ENCODE measurements at places on chromosomes 2 and 18.

- no peak for DNase-seq
Observed at GRCh38 chr2:196468394-196468793, 171.1 kb upstream of the CCDC150 start.

DNA sequence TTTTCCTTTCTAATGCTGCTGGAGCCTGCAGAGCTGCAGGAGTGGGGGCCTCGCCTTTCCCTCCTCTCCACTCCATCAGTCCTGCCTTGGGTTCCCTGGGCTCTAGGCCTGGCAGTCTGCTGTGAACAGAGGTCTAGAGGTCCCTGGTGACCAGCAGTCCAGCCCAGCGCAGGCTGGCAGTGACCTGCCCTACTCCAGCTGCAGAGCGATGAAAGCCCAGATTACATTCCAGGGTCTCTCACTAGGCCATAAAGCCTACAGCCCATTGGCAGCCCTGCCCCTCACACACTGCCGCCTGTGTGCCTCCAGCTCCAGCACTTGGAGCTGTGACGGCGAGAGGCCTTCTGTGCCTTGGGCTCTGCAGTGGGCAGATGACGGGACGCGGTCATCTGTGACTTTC is 14.8 kb upstream of the MAL start:
- DNase-seq: peak; percentile 19

- DNase-seq: no peak
Observed at GRCh38 chr2:174059178-174059883, 94.2 kb upstream of the SP3 start.

- no peak for DNase-seq
Observed at GRCh38 chr2:47402555-47402804, 476 bp upstream of the MSH2 start.

- no peak for DNase-seq
Observed at GRCh38 chr2:37447446-37447845, 103.0 kb downstream of the QPCT start.

DNA sequence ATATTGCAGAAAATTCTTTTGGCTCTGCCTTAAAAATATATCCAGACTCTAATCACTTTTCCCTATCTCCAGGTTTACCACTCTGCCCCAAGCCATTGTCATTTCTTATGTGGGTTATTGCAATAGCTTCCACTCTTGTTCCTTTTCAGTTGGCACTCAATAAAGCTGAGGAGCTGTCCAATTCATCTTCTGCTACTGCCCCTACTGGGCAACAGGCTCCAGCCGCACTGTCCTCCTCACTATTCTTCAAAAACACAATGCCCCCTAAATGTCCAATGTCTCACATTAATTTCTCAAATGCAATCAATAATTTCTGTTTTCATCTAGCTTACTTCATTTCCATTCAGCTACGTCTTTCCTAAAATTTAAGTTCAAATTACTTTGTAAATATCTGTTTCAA is 1262.5 kb upstream of the CDH2 start:
- DNase-seq: no peak

GRCh38 chr2:4445821-4446220 is 742.4 kb downstream of the DCDC2C start:
- no peak for DNase-seq

DNA sequence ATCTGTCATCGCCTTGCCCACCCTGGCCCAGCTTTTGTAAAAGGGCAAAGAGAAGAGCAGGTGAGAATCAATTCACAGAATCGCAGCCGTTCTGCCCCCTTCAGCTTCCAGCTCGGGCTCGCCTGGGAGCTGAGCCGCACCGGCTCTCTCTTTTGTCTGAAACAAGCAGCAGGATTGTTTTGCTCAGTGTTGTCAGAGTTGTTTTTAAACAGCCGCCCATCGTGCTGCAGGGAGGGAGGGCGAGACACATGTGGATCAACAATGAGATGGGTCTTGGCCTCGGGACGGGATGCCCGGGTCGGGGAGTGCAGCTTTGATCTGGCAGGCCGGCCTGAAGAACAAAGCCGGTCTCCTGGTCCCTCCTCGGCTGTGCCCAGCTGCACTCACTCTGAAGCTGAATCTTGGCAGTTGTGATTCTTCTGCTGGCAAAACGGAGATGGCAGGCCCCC is 39.7 kb upstream of the HDAC4 start:
- no peak for DNase-seq

DNA sequence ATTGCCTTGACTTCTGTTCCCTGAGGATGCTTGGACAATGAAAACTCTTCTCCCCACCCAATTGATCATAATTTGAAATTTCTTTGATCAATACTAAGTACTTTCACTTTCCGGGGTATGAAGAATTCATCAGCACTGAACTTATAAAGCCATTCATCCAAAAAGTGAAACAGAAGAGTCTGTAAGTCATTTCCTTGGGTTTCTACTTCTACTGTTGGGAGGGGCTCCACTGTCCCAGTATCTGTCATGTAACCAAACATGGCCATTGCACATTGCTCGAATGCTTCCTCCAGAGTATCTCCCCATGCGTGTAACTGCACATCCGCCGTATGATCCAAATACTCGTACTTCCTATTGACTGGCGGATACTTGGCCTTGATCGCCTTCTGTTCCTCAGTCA is 30.3 kb downstream of the NCL start:
- no peak for DNase-seq

GRCh38 chr2:69652206-69652605 is 8.7 kb upstream of the AAK1 start:
- peak; percentile 33 for DNase-seq

- peak; percentile 58 for DNase-seq
Observed at GRCh38 chr18:58785171-58785805, 79.4 kb upstream of the ZNF532 start.

DNA sequence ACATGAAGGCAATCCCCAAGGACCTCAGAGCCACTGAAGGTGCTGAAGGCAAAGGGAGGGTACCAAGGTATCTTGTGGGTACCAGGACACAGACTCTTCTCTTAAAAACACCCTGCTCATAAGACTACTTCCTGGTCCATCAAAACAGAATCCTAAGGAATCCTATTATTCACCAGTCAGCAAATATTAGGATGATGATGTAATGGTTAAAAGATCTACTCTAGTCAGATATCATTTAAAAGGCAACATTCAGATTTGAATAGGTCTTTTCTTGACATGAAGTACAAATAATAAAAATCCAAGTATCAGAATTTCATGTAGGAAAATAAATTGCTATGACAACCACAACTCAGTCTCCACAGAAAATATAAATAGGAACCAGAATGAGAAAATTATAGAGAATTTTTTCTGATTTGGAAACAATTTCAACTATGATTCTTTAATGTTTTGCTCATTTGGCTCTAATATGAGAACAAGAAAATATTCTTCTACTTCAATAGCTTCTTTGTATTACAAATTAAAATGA is 77.8 kb upstream of the ZNF397 start:
- DNase-seq: no peak

GRCh38 chr2:226836548-226836885 is 663 bp downstream of the RHBDD1 start:
- no peak for DNase-seq

- no peak for DNase-seq
Observed at GRCh38 chr2:104250635-104251034, 603.3 kb upstream of the POU3F3 start.

DNA sequence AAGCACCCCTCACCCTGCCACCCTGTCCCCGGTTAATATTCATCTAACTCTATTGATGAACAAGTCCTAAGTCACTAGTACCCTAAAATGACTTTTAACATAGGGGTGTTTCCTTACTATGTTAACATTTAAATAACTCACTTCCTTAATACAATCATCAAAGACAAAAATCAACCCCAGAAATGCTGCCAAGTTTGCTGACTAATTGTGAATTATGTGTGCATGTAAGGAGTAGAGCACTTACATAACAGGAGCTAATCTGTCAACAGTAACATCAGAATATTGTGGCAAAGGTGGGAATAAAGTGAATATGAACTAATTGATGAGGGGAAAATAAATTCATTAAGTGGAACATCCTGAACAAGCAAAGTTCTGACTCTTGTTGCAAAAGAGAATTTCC is 81.4 kb upstream of the ERBB4 start:
- DNase-seq: no peak

Data from mucosa of descending colon (tissue), 3 donors.